ENCODE measurements at places on chromosomes 12 and 14.

DNA sequence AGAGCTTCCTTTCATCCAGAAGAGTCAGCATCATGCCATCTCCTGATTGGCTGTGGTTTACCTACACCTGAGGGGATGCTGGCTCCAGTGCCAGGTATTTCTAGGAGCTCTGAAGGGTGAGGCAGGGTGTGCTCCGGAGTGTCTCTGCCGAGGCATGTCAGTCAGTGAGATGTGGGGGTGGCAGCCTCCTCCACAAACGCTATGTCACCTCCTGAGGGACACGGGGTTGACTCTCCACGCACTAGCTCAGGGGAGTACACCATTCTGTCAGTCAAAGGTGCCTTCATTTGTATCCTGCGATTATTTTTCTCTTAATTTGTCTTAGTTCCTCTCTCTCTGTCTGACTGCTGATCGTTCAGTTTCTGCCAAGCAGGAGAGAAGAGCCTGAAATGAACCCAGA is 604.5 kb downstream of the VRK1 start:
- no peak for DNase-seq

- DNase-seq: no peak
Measured at GRCh38 chr14:77790566-77791224, 9.2 kb upstream of the ADCK1 start.

DNA sequence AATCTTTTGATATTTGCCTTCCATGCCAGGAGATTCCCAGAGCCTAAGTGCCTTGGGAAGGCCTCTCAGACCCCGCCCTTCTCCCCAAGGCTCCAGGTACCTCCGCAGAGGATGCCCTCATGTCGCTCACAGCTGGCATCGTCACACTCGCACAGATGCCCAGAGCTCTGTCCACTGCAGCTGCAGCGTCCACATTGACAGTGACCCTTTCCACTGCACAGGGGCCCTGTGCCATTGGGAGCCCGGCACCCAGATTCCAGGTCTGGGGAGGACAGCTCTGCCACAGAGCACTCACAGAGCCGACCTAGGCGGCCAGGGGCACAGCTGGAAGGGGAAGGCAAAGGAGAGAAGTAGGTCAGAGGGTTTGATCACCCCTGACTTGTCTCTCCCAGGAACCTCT is 12.3 kb upstream of the CSAD start:
- no peak for DNase-seq

GRCh38 chr12:904010-904414 is 45.5 kb downstream of the RAD52 start:
- no peak for DNase-seq

DNA sequence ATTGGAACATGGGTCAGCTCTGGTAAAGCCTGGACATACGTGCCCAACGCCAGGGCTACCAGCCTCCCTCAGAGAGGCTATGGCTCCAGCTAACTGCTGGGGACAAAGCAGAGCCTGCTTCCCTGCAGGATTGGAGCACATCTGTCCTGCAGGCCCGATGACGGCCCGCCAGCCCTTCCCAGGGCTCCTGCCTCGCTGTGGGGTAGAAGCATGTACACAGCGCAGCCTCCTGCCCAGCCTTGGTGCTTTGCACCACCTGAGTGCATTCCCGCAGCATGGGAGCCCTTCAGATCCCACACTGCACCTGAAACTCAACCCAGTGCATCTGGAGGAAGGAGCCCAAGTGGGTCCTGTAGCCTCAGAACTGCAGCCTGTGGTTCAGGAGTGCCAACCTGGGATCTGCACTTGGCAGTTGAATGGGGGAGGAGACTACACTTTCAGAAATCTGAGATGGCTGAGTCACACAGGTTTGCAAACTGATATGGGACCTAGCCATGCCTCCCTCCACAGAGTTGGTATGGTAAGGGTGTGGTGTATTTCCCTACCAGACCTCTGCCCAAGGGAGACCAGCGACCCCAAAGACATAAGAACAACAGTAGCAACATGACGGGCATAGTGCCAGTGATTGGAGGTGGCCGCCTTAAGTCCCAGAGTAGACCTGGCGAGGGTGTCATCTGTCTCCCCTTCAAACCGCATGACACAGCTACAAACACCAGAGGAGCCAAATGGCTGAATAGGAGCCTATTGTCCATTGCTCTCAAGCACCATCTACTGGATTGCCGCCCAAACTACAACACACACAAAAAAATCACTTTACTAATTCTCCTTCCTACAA is 273.9 kb upstream of the MIS18BP1 start:
- DNase-seq: peak; percentile 59

DNA sequence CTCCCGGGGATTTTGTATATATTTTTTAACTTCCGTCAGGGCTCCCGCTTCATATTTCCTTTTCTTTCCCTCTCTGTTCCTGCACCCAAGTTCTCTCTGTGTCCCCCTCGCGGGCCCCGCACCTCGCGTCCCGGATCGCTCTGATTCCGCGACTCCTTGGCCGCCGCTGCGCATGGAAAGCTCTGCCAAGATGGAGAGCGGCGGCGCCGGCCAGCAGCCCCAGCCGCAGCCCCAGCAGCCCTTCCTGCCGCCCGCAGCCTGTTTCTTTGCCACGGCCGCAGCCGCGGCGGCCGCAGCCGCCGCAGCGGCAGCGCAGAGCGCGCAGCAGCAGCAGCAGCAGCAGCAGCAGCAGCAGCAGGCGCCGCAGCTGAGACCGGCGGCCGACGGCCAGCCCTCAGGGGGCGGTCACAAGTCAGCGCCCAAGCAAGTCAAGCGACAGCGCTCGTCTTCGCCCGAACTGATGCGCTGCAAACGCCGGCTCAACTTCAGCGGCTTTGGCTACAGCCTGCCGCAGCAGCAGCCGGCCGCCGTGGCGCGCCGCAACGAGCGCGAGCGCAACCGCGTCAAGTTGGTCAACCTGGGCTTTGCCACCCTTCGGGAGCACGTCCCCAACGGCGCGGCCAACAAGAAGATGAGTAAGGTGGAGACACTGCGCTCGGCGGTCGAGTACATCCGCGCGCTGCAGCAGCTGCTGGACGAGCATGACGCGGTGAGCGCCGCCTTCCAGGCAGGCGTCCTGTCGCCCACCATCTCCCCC is 777 bp downstream of the ASCL1 start:
- DNase-seq: no peak

GRCh38 chr12:32302218-32303173 is 96.9 kb upstream of the FGD4 start:
- DNase-seq: peak; percentile 55

- peak; percentile 28 for DNase-seq
Measured at GRCh38 chr12:52029685-52030084, 21.6 kb upstream of the NR4A1 start.

GRCh38 chr14:23346693-23347405 is 5.8 kb downstream of the SLC22A17 start:
- no peak for DNase-seq

DNA sequence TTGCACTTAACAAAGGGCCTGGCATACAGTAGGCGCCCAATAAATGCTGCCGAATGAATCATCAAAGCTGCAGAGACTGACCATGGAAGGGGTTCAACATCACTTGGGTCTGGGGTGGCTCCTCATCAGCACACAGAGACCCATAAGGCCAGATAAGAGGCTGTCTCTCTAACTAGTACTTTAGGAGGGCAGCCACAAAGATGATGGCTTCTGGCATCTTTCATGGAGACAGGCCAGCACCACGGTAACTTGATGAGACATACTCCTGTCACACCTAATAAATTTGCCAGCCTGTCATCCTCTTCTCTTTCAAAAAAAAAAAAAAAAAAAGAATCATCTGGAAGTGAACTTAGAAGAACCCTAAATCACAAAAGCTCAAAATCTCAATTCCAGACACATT is 3.4 kb downstream of the PRIMA1 start:
- no peak for DNase-seq

- DNase-seq: no peak
Measured at GRCh38 chr14:63454436-63454835, 88.7 kb downstream of the PPP2R5E start.

DNA sequence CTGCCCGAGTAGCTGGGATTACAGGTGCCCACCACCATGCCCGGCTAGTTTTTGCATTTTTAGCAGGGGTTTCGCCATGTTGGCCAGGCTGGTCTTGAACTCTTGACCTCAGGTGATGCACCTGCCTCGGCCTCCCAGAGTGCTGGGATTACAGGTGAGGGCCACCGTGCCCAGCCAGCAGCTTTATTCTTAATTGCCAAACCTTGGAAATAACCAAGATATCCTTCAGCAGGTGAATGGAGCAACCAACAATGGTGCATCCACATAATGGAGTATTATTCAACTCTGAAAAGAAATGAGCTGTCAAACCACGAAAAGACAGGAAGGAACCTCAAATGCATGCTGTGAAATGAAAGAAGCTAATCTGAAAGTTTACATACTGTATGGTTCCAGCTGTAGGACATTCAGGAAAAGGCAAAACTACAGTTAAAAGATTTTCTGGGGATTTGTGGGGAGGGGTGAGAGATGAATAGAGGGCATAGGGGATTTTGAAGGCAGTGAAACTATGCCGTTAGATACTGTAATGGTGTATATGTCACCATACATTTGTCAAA is 118.8 kb upstream of the CCND2 start:
- DNase-seq: no peak

DNA sequence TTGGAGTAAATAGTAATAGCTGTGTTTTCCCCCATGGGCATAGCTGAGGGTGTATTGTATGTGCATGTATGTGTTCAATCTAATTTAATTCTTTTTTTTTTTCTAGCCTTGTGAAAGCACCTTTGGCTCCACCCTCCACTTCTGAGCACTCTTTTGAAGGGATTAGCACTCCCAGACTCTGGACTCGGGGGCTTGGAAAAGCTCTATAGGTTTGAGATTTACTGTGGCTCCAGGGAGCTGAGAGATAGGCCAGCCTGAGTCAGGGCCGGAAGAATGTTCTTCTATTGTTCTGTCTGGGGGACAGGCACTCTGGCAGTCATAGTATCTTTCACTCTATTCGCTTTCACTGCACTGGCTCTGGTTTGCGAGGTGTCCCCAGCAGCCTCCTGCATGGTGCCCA is 540.0 kb upstream of the TBX3 start:
- peak; percentile 10 for DNase-seq

DNA sequence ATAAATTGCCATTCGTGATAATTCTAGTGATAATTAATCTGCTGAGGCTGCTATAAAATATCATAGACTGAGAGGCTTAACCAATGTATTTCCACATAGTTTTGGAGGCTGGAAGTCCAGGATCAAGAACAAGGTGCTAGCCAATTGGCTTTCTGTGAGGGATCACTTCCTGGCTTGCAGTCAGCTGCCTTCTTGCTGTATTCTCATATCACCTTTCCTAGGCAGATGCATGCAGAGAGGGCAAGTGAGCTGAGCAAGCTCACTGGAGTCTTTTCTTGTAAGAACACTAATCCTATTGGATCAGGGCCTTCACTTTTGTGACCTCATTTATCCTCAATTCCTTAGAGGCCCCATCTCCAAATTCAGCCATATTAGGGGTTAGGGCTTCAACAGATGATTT is 640.7 kb downstream of the DIO2 start:
- DNase-seq: no peak

GRCh38 chr12:33310471-33310870 is 129.1 kb downstream of the SYT10 start:
- no peak for DNase-seq

DNA sequence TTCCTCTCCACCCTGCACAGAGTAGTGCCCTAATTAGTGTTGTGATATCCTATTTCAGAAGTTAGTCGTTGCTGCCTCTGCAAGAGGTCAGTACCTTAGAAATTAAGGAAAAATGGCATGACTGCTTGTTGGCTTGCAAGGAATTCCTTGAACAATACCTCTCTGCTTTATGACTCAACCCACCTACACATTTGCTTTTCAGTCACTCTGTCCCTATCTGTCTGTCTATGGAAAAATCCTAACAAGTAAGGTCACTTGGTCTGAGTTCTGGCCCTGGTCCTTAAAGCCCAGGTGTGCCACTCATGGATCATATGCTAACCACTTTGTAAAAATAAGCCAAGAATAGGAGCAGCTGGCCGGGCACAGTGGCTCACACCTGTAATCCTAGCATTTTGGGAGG is 116.4 kb upstream of the ATF1 start:
- peak; percentile 46 for DNase-seq

DNA sequence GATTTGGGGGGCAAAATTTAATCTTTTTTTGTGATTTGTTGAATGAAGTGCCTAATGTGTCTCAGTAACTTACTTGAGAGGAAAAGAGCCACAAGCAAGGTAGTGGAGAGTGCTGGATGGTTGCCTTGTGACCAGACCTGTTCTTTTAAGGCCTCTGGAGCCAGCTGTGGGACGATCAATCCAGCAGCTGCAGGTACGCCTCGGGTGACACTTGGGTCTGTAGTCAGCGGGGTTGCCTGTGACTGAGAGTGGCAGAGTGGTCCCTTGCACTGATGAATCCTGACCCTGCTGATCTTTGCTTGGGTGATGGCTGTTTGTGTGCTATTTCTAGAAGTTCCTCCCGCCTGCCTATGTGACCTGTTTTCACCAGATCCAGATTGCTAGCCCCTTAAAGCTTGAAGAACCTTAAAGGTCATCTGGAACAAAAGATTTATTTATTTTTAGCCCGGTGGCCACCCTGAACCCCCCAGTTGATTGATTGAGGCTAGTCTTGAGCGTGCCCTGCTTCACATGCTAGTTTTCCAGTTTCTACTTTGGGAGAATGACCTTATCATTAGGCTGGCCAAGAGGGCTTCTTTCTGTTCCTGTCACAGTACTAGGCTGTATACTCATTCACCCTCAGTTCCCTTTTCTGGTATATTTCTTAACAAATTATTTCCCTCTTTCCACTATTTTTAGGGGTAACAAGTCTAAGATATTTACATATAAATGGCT is 23.2 kb downstream of the PRKCH start:
- no peak for DNase-seq

GRCh38 chr14:95290871-95291431 is 28.8 kb downstream of the CLMN start:
- no peak for DNase-seq

GRCh38 chr14:26163761-26164160 is 434.1 kb downstream of the NOVA1 start:
- no peak for DNase-seq

DNA sequence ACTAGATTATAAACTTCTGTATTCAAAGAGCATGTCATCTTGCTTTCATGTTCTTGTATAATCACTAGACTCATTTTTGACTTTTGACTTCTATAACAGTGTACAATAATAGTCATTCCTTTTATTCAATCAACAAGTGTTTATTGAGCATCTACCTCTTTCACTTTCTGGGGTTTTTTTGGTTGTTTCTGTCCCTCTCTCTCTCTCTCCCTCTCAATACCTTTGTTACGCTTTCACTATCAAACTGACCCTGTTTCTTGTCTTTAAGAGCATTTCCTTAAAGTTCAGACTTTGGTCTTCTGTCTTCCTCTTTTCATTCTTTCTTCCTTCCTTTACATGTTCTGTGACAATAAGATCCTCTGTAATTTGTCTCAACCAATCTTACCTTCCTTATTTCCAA is 49.5 kb downstream of the GPR137C start:
- no peak for DNase-seq

GRCh38 chr14:78652727-78653126 is 482.6 kb downstream of the NRXN3 start:
- no peak for DNase-seq

- DNase-seq: no peak
Measured at GRCh38 chr14:72111911-72112310, 179.7 kb downstream of the RGS6 start.
